ENCODE measurements at places on chromosomes 6 and 20.

GRCh38 chr6:155420492-155420891 is 35.1 kb downstream of the NOX3 start:
- peaks cover 16% of the 10 kb centered on the region for H3K27me3 ChIP-seq
- H3K27ac ChIP-seq = no peak overlapping the region
- H3K4me3 ChIP-seq = no peak overlapping the region
- no peak for DNase-seq

- H3K27me3 ChIP-seq = peaks cover 82% of the 10 kb centered on the region
- no peaks in the 10 kb centered on the region for H3K36me3 ChIP-seq
- no peak for DNase-seq
- no peak overlapping the region for H3K4me3 ChIP-seq
- H3K4me1 ChIP-seq = no peaks in the 10 kb centered on the region
- no peak overlapping the region for H3K27ac ChIP-seq
These were observed 157.0 kb downstream of the SCML4 start for GRCh38 chr6:107666981-107667601.

DNA sequence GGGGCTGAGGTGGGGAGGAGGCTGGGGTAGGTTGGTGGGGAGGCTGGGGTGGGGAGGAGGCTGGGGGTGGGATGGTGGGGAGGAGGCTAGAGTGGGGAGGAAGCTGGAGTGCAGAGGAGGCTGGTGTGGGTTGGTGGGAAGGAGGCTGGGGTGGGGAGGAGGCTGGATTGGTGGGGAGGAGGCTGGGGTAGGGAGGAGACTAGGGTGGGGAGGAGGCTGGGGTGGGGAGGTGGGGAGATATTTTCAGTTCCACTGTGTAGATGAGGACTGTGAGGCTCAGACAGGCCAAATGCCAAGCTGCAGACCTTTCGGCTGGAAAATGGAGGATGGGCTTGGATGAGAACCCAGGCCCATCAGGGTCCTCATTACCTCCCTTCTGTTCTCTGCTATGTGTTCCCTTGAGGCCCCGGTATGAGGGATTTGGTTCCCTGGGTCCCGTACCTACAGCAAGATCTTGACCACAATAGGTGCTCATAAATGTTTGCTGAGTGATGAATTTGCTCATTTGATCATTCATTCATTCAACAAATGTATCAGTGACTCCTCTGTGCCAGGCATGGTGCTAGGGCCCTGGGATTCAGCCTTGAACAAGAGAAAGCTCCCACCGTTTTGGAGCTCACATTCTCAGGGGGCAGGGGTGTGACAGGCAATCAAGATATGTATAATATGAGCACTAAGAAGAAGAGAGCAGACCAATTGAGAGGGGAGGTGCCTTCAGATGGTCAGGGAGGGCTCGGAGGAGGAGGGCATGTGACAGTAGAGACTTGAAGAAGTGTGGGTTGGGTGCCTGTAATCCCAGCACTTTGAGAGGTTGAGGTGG is 36.1 kb upstream of the NOL4L start:
- H3K27me3 ChIP-seq = no peaks in the 10 kb centered on the region
- DNase-seq = peak; percentile 95
- H3K27ac ChIP-seq = peak overlapping the region; percentile 60
- no peak overlapping the region for H3K4me3 ChIP-seq

GRCh38 chr6:157909282-157909664 is 72.4 kb upstream of the SYNJ2 start:
- DNase-seq = no peak
- no peaks in the 10 kb centered on the region for H3K4me1 ChIP-seq
- H3K27ac ChIP-seq = no peak overlapping the region
- no peaks in the 10 kb centered on the region for H3K27me3 ChIP-seq
- H3K4me3 ChIP-seq = no peak overlapping the region

DNA sequence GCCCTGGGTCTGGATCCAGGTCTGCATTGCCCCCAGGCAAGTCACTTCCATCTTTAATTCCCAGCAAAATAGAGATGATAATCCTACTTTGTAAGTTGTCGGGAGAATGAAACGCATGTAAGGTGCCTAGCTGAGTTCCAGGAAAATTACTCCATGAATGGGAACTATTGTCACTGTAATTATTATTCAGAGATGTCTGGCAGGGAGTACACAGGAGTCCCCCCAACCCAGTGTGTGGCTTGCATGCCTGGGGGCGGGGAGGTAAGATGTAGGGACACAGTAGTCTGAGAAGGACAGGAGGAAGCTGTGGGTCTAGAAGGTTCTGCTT is 85.4 kb downstream of the CD40 start:
- H3K27ac ChIP-seq = no peak overlapping the region
- H3K4me3 ChIP-seq = no peak overlapping the region
- H3K4me1 ChIP-seq = peaks cover 36% of the 10 kb centered on the region
- DNase-seq = no peak

GRCh38 chr6:108027056-108027455 is 47.5 kb downstream of the OSTM1 start:
- no peaks in the 10 kb centered on the region for H3K4me1 ChIP-seq
- H3K4me3 ChIP-seq = no peak overlapping the region
- no peaks in the 10 kb centered on the region for H3K36me3 ChIP-seq
- DNase-seq = no peak

GRCh38 chr20:35004749-35005462 is 49.2 kb downstream of the MYH7B start:
- no peaks in the 10 kb centered on the region for H3K4me1 ChIP-seq
- DNase-seq = no peak
- no peaks in the 10 kb centered on the region for H3K27me3 ChIP-seq
- H3K36me3 ChIP-seq = peaks cover 100% of the 10 kb centered on the region

DNA sequence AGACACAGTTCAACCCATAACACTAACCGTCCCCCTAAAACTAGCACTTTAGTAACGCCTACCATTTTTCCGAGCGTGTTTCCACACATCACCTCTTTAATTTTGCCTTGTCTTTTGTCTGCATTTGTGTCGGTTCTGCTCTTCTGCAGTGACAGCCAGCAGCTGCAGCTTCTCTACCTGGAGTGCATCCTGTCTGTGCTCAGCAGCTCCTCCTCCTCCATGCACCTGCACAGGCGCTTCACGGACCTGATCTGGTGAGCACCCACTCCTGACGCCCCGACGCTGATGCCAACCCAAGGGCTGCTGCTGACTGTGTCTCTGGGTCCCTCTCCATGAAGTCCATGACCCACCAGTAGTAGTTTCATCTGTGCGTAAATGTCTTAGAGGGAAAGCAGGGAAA is 35.4 kb upstream of the PBOV1 start:
- no peak overlapping the region for H3K4me3 ChIP-seq
- H3K36me3 ChIP-seq = no peaks in the 10 kb centered on the region
- no peak overlapping the region for H3K27ac ChIP-seq
- H3K4me1 ChIP-seq = no peaks in the 10 kb centered on the region
- DNase-seq = no peak

DNA sequence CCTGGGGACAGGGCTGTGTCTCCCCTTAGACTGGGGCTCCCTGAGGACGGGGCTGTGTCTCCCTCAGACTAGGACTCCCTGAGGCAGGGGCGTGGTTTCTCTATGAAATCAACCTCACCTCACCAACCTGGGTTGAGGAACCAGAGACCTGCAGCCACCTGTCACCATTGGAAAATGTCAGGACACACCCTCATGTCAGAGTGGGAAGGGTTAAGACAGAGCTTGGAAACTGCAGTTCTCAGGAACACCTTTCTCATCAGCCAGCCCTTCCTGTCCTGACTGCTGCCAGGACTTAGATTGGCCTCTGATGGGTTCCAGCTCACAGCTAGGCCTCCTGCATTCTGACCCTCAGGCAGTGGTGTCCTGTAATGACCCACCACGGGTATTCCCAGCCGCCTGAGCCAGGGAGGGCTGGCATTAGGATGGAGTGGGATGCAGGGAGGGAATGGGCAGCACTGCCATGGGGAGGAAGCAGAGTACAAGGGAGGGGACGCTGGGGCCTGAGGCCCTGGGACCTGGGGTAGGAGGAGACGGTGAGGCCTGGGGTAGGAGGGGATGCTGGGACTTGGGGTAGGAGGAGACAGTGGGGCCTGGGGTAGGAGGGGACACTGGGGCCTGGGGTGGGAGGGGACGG is 76.3 kb downstream of the MRPL14 start:
- H3K36me3 ChIP-seq = no peaks in the 10 kb centered on the region
- no peak overlapping the region for H3K27ac ChIP-seq
- H3K4me1 ChIP-seq = peaks cover 17% of the 10 kb centered on the region
- no peaks in the 10 kb centered on the region for H3K27me3 ChIP-seq
- no peak overlapping the region for H3K4me3 ChIP-seq

DNA sequence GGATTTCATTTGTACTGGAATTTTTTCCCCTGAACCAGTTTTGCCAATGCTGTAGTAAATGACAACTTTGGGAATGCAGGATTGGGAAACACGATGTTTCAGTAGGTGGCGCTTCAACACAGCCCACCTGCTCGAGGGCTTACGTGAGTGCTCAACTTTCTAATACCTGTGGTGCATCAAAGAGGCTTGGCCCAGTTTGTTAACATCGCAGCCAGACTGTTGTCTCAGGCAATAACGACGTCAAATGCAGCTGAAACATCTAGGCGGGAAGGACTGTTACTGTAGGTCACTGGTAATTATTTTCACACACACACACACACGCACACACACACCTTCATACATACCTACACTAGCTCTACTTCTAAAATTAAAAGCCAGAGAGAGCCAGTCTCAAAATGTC is 815.5 kb upstream of the SLC35B3 start:
- no peaks in the 10 kb centered on the region for H3K36me3 ChIP-seq
- no peaks in the 10 kb centered on the region for H3K4me1 ChIP-seq
- H3K27me3 ChIP-seq = no peaks in the 10 kb centered on the region
- no peak overlapping the region for H3K4me3 ChIP-seq

DNA sequence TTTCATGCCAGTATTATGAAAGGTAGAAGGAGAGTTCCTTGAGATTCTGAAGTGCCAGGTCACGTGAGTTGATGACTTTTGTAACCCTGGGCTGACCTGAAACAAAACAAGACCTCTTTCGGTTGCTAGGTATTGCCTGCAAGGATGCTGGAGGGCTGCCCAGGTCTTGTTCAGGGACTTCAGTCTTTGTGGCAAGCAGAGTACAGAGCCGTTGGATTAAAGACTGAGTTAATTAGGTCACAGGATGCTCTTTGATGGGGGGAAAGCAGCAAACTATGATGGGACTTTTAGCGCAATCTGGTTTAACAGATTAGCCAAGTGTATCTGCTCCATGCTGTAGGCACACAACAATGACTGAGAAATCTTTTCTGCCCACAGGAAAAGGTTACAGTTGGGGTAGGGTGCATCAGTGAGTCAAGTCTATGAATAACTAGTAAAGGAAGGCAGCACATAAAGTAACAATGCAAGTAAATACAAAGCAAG is 12.8 kb upstream of the ELOVL5 start:
- no peak overlapping the region for H3K4me3 ChIP-seq
- H3K36me3 ChIP-seq = no peaks in the 10 kb centered on the region
- H3K4me1 ChIP-seq = peaks cover 32% of the 10 kb centered on the region
- H3K27me3 ChIP-seq = no peaks in the 10 kb centered on the region
- peak; percentile 42 for DNase-seq
- no peak overlapping the region for H3K27ac ChIP-seq

- 0 out of 3 replicates have a peak, but pooled peaks cover 2% of the 10 kb centered on the region for H3K27me3 ChIP-seq
- H3K27ac ChIP-seq = no peak overlapping the region
- DNase-seq = no peak
These were observed 35.1 kb upstream of the TSPYL1 start for GRCh38 chr6:116314878-116315277.

DNA sequence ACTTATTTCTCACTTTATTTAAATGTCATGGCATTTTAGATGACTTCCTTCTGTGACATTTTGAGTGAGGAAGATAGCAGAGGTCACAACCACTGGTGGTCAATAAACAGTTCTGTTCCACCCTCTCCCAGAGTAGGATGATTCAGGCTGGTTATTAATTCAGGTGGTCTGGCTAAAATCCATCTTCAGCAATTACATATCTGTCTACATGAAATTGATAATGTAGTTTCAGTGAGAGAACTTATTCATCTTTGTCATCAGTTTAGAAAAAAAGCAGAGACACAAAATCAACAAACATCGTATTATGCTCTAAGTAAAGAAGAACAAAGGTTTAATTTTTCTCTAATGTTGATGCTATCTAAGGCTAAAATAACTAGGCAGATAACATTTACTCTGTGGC is 525.5 kb downstream of the TENT5A start:
- no peak overlapping the region for H3K4me3 ChIP-seq
- H3K27ac ChIP-seq = no peak overlapping the region
- no peaks in the 10 kb centered on the region for H3K4me1 ChIP-seq
- no peak for DNase-seq
- no peaks in the 10 kb centered on the region for H3K36me3 ChIP-seq

DNA sequence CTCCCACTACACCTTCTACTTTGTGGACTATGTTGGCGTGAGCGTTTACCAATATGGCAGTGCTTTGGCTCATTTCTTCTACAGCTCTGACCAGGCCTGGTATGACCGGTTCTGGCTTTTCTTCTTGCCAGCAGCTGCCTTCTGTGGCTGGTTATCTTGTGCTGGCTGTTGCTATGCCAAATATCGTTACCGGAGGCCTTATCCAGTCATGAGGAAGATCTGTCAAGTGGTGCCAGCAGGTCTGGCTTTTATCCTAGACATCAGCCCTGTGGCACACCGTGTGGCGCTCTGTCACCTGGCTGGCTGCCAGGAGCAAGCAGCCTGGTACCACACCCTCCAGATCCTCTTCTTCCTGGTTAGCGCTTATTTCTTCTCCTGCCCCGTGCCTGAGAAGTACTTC is 16.5 kb upstream of the EFHC1 start:
- no peak overlapping the region for H3K27ac ChIP-seq
- no peaks in the 10 kb centered on the region for H3K4me1 ChIP-seq
- no peaks in the 10 kb centered on the region for H3K27me3 ChIP-seq
- H3K36me3 ChIP-seq = peaks cover 2% of the 10 kb centered on the region
- no peak overlapping the region for H3K4me3 ChIP-seq

- no peak for DNase-seq
- no peaks in the 10 kb centered on the region for H3K4me1 ChIP-seq
- peaks cover 37% of the 10 kb centered on the region for H3K27me3 ChIP-seq
- H3K27ac ChIP-seq = no peak overlapping the region
- no peaks in the 10 kb centered on the region for H3K36me3 ChIP-seq
These were observed 140.5 kb downstream of the EYA2 start for GRCh38 chr20:47035026-47035590.

- peaks cover 5% of the 10 kb centered on the region for H3K36me3 ChIP-seq
- H3K27me3 ChIP-seq = no peaks in the 10 kb centered on the region
- DNase-seq = no peak
- H3K4me1 ChIP-seq = peaks cover 9% of the 10 kb centered on the region
- no peak overlapping the region for H3K4me3 ChIP-seq
These were observed 74.7 kb downstream of the SYNJ2 start for GRCh38 chr6:158056355-158056754.
